ENCODE measurements at places on chromosomes 6 and 20. TPM values are rescaled to one million over a fixed set of nuclear protein-coding genes. Genes with fewer than 3 reads are reported as not detected.

Gene ALDH5A1
- total RNA-seq: 12.9 TPM

DNA sequence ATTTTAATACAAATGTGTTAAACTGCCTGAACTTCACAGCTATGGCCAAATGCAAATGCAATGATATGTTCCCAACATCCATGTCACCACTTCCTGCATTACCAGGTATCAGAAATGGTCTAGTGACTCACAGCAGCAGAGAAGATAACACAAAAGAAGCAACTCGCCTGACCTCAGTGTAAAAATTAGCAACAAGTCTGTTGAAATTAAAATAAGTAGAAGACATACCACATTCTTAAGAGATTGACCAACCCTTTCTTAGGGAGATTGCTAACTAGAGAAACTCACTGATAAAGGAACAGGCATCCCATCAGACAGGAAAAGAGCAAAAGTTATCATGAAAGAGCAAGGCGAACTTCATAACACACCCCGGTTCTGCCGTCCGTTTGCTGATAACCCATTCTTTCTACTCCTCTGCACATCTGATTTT, 45.1 kb downstream of the RNASET2 start:
- no peak overlapping the region for H3K27ac ChIP-seq
- H3K4me3 ChIP-seq: no peak overlapping the region
- H3K4me1 ChIP-seq: peaks cover 26% of the 10 kb centered on the region
- H3K36me3 ChIP-seq: peaks cover 6% of the 10 kb centered on the region
- H3K27me3 ChIP-seq: no peaks in the 10 kb centered on the region

Gene HLA-DQB1
- 0.23 TPM for total RNA-seq

GRCh38 chr20:5270603-5271002, 46.2 kb downstream of the PROKR2 start:
- no peak overlapping the region for H3K27ac ChIP-seq
- H3K27me3 ChIP-seq: peaks cover 68% of the 10 kb centered on the region
- no peak overlapping the region for H3K4me3 ChIP-seq
- no peaks in the 10 kb centered on the region for H3K36me3 ChIP-seq
- H3K4me1 ChIP-seq: no peaks in the 10 kb centered on the region
- DNase-seq: no peak

- peaks cover 30% of the 10 kb centered on the region for H3K4me1 ChIP-seq
- H3K27ac ChIP-seq: no peak overlapping the region
- H3K36me3 ChIP-seq: no peaks in the 10 kb centered on the region
- DNase-seq: no peak
- H3K4me3 ChIP-seq: no peak overlapping the region
Measured at GRCh38 chr6:163866192-163866591, 451.7 kb downstream of the QKI start.

Gene PAQR8
- total RNA-seq: 10.7 TPM

DNA sequence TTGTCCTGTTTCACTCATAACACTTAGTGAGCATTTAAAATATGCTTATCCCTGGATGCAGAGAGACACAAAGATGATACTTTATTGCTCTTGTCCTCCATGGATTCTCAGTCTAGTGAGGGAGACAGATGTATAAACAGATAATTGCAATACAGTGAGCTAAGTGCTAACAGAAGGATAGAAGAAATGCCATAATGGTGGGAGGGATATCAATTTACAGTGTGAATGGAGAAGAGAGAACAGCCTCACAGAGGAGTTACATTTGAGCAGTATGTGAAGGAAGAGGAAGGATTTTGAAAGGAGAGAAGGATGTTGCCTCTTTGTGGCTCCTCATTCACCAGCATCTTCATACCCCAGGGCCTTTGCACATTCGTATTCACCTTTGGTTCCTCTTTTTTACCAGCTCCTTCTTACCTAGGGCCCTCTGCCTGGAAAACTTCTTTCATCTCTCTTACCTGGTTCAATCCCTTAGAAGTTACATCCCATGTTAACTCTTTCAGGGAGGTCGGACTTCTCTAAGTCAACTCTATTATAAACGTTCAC, 341.7 kb downstream of the PRL start:
- peaks cover 61% of the 10 kb centered on the region for H3K4me1 ChIP-seq
- no peaks in the 10 kb centered on the region for H3K27me3 ChIP-seq
- no peak for DNase-seq

Gene MRAP2
- 1.4 TPM for total RNA-seq

DNA sequence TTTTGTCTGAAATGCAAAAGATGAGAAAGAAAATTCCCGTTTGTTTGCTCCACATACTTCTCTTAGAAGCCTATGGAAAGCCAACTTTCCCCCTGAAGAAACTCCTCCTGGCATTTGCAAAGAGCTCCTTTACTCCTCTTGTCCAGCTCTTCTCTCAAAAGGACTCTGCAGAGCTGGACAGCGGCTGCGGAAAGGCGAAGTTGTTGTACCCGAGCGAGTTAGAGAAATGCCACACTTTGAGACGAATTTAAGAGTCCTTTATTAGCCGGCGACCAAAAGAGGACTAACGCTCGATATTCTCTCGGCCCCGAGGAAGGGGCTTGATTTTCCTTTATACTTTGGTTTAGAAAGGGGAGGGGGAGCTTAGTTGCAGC, 157.8 kb downstream of the TRIM27 start:
- no peaks in the 10 kb centered on the region for H3K36me3 ChIP-seq
- no peak overlapping the region for H3K27ac ChIP-seq
- peaks cover 5% of the 10 kb centered on the region for H3K4me1 ChIP-seq

Gene HDGFL1
- total RNA-seq: not detected

Gene SRSF12
- 21.9 TPM for total RNA-seq

Gene HAO1
- total RNA-seq: not detected

DNA sequence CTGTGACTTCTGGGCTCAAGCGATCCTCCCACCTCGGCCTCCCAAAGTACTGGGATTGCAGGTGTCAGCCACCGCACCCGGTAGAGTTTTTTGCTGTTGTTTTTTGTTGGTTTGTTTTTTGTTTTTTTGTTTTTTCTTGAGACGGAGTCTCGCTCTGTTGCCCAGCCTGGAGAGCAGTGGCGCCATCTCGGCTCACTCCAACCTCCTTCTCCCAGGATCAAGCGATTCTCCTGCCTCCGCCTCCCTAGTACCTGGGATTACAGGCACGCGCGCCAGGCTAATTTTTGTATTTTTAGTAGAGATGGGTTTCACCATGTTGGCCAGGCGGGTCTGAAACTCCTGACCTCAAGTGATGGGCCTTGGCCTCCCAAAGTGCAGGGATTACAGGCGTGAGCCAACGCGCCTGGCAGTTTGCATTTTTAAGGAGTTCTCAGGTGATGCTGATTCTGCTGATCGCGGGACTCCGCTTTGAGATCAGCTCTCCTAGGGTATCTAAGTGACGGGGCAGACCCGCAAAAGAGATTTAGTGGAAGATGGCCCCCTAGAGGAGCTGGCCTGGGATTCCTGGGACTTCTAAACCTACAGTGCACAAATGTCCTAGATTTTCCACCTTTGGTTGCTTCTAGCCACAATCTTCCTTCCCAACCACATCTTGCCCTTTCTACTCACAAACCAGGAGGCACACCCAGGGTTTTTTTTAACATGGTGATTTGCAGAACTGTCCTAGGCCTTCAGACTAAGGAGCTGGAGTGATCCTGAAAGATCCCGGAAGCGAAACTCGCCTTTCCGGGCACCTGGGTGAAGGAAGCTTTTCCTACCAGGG, 45.2 kb downstream of the DPPA5 start:
- DNase-seq: no peak
- H3K27me3 ChIP-seq: no peaks in the 10 kb centered on the region
- H3K4me3 ChIP-seq: peak overlapping the region; percentile 98
- H3K36me3 ChIP-seq: peaks cover 26% of the 10 kb centered on the region
- H3K4me1 ChIP-seq: peaks cover 41% of the 10 kb centered on the region

DNA sequence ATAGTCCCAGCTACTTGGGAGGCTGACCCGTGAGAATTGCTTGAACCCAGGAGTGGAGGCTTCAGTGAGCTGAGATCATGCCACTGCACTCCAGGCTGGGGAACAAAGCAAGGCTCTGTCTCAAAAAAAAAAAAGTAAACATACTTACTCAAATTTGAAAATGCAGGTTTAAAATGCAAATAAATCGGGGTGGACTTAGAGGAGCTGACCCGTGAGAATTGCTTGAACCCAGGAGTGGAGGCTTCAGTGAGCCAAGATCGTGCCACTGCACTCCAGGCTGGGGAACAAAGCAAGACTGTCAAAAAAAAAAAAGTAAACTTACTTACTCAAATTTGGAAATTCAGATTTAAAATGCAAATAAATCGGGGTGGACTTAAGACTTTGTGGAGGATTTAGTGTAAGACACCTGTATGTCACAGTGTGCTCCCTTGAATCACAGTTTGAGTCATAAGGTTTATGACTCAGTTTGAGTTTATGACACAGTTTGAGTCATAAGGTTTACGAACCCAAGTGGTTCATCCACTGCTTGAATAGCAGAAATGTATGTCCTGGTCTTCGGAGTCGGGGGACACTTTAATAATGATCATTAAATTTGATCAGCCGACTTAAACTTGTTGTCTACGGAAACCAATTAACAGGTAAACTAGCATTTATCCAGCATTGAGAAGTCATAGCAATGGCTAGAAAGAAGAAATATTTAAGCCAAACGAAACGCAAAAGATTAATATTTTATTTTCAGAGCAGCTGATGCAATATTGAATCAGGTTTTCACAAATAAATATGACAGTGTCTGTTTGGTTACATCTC, 6.8 kb upstream of the MRPS10 start:
- no peak overlapping the region for H3K27ac ChIP-seq
- DNase-seq: no peak
- no peaks in the 10 kb centered on the region for H3K36me3 ChIP-seq
- H3K27me3 ChIP-seq: no peaks in the 10 kb centered on the region
